ENCODE measurements at places on chromosomes 2 and 18. TPM values are rescaled to one million over a fixed set of nuclear protein-coding genes. Genes with fewer than 3 reads are reported as not detected.

SKA1 gene
- total RNA-seq = 48.9 TPM

DNA sequence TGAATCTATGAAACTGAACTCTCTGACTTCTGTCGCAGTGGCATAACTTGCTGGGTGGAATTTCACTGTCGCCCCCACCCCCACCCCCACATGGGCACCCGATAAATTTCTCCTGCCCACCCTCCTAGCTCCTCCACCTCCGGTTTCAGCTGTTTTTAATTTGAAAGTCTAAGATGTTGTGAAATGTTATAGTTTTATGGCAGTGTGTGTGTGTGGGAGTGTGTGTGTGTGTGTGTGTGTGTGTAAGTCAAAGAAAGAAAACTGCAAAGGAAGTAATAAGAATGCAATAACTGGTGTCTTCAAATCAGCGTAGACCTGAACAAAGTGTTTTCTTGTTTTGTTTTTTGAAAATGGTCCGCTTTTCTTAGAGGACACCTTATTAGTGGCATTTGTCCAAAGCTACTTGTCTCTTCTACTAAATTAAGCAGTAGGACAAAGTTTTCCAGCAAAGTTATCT lies 388 bp downstream of the DTNA start:
- H3K36me3 ChIP-seq = no peaks in the 10 kb centered on the region
- H3K27me3 ChIP-seq = no peaks in the 10 kb centered on the region
- DNase-seq = no peak
- no peaks in the 10 kb centered on the region for H3K4me1 ChIP-seq
- H3K27ac ChIP-seq = no peak overlapping the region

- no peak for DNase-seq
- no peak overlapping the region for H3K4me3 ChIP-seq
- H3K27me3 ChIP-seq = no peaks in the 10 kb centered on the region
- no peaks in the 10 kb centered on the region for H3K36me3 ChIP-seq
These were observed 178.8 kb upstream of the CHST9 start for GRCh38 chr18:27363872-27364271.

SH2D6 gene
- 0.61 TPM for total RNA-seq

- no peaks in the 10 kb centered on the region for H3K36me3 ChIP-seq
- no peak overlapping the region for H3K27ac ChIP-seq
- DNase-seq = peak; percentile 86
- no peaks in the 10 kb centered on the region for H3K4me1 ChIP-seq
These were observed 28.9 kb downstream of the IL1R2 start for GRCh38 chr2:102020596-102021170.

SERPINB13 gene
- total RNA-seq = not detected

- DNase-seq = no peak
- no peak overlapping the region for H3K27ac ChIP-seq
- H3K36me3 ChIP-seq = no peaks in the 10 kb centered on the region
- H3K4me1 ChIP-seq = no peaks in the 10 kb centered on the region
These were observed 292.6 kb upstream of the CYRIA start for GRCh38 chr2:16958266-16958665.

- H3K4me3 ChIP-seq = peak overlapping the region; percentile 89
- H3K36me3 ChIP-seq = peaks cover 8% of the 10 kb centered on the region
- H3K27me3 ChIP-seq = no peaks in the 10 kb centered on the region
- no peak for DNase-seq
These were observed 2.4 kb downstream of the FBXO11 start for GRCh38 chr2:47903781-47904490.

HTR2B gene
- not detected for total RNA-seq

DNA sequence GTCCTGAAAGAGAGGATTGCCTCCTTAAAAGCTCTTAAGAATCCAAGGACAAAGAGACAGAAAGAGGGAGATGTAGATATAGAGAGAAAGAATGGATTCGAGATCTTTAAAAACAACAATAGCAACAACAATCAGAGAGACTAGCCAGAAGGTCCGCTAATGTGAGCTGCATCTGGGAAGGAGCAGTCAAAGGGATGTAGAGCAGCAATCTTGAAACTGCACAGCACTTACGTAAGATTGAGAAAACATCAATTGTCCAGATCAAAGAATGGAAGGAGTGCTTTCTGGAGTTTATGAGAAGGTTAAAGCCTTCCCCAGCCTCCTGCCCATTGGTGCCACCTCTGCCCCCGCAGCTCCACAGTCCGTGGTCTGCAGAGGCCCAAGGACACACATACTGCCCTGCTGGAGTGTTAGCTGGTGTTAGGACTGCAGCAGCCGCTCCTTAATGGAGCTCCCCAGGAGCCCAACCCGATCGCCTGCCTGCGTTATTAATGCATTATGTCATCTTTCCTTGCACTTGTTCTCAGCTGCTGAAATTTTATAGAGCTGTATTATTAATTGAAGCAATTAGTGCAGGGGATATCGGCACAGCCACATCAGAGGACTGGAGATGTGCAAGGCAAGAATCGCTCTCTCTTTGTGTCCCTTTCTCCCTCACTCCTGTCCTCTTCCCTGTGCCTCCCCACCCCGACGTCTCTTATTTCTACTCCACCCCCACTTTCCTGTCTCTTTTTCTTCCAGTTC lies 94.2 kb upstream of the STPG4 start:
- no peaks in the 10 kb centered on the region for H3K36me3 ChIP-seq
- H3K27ac ChIP-seq = no peak overlapping the region
- no peak overlapping the region for H3K4me3 ChIP-seq

DNA sequence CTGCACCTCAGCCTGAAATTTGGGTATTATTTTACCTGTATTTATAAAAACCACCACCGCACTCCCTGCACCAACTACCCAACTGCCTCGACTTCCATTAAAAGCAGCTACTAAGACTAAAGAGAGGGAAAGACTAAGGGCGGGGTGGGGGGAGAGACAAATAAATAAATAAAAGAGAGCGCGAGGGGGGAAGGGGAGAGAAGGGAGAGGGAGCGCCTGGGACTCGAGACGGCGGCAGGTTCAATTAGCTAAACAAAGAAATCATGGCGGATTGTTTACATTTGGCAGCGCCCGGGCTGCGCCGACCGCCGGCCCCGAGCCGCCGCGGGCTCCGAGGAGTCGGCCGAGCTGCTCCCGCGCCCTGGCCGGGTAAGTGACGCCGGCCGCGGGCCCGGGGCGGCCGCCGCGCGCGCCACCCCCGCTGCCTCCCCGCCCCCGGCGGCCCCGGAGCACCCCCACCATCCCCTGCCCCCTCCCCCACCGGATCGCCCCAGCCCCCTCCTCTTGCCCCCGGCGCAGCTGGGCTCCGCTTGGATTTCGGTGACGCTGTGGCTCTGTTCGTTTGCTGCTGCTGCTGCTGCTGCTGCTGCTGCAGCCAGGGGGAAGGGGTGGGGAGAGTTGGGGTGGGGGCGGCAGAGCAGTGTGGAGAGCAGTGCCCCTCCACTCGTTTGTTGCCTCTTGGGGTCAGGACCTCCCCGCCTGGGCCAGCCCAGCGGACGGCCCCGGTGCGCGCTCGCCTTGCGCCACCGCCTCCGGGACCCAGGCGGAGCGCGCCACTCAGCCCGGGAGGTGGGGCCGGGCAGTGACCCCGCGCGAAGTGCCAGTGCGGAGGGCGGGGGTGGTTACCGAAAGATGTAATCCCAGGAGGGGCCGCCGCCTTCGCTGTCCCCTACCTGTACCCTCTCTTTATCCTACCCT lies 187.2 kb upstream of the FANCL start:
- peak overlapping the region; percentile 67 for H3K4me3 ChIP-seq
- H3K27me3 ChIP-seq = peaks cover 47% of the 10 kb centered on the region
- H3K36me3 ChIP-seq = no peaks in the 10 kb centered on the region
- H3K4me1 ChIP-seq = peaks cover 10% of the 10 kb centered on the region
- H3K27ac ChIP-seq = no peak overlapping the region

GRCh38 chr2:151637271-151637781 lies 97.0 kb downstream of the NEB start:
- peak; percentile 87 for DNase-seq
- H3K27ac ChIP-seq = peak overlapping the region; percentile 93
- no peaks in the 10 kb centered on the region for H3K27me3 ChIP-seq
- H3K36me3 ChIP-seq = peaks cover 8% of the 10 kb centered on the region

SERPINB10 gene
- total RNA-seq = not detected

GRCh38 chr2:138079976-138080375 lies 115.7 kb downstream of the HNMT start:
- H3K27me3 ChIP-seq = no peaks in the 10 kb centered on the region
- no peak for DNase-seq
- H3K4me3 ChIP-seq = no peak overlapping the region
- no peak overlapping the region for H3K27ac ChIP-seq
- no peaks in the 10 kb centered on the region for H3K36me3 ChIP-seq

PFN4 gene
- 0.26 TPM for total RNA-seq

DNA sequence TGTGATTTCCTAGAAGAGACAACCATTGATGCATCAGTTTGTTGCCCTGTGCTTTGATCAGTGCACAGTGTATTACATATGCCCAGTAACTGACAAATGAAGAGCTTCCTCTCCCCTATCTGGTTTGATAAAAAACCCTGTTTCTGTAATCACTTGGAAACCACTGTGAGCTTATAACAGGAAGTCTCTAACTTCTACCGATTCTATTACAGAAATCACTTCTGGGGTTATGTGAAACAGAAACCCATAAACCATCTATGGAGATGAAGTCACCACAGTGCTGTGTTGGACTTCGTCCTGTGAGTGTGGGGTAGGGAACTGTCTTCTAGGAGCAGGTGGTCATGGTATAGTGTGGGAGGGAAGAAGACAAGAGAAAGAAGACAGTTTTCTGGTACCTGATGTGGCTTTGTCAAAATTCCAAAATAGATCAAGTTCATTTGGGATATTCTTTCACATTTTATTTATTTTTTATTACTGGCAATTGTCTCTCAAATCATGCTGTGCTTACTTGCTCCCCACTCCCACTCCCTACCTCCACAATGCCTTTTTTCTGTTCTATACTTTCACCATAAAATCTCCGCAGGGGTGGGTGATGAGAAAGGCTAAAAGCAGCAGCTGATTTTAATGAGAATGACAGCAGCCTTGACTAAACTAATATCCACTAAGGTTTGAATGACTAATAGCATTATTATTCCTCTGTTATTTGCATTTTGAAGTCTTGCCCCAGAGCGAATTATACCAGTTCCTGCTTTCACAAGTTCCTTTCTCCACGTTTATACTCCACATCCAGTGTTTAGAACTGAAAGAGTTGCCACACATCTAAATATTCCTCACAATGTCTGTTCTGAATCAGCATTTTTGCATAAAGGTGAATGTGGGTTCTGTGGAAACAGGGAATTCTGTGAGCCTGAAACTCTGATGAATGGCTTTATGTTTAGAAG lies 41.7 kb upstream of the RND3 start:
- H3K4me3 ChIP-seq = no peak overlapping the region
- no peaks in the 10 kb centered on the region for H3K36me3 ChIP-seq
- H3K27ac ChIP-seq = no peak overlapping the region
- no peak for DNase-seq
- H3K4me1 ChIP-seq = no peaks in the 10 kb centered on the region

- no peaks in the 10 kb centered on the region for H3K4me1 ChIP-seq
- H3K4me3 ChIP-seq = no peak overlapping the region
- no peaks in the 10 kb centered on the region for H3K36me3 ChIP-seq
- no peak for DNase-seq
These were observed 719.7 kb upstream of the ID2 start for GRCh38 chr2:7962161-7962560.

GRCh38 chr2:231299267-231299666 lies 96.2 kb upstream of the B3GNT7 start:
- no peak overlapping the region for H3K4me3 ChIP-seq
- H3K27me3 ChIP-seq = peaks cover 4% of the 10 kb centered on the region
- no peak overlapping the region for H3K27ac ChIP-seq
- no peak for DNase-seq

CCDC102B gene
- 1.7 TPM for total RNA-seq

GRCh38 chr2:54386585-54386984 lies 69.5 kb upstream of the SPTBN1 start:
- H3K27me3 ChIP-seq = peaks cover 7% of the 10 kb centered on the region
- no peaks in the 10 kb centered on the region for H3K4me1 ChIP-seq
- H3K4me3 ChIP-seq = no peak overlapping the region
- H3K27ac ChIP-seq = no peak overlapping the region

TANC1 gene
- total RNA-seq = 0.55 TPM

DNA sequence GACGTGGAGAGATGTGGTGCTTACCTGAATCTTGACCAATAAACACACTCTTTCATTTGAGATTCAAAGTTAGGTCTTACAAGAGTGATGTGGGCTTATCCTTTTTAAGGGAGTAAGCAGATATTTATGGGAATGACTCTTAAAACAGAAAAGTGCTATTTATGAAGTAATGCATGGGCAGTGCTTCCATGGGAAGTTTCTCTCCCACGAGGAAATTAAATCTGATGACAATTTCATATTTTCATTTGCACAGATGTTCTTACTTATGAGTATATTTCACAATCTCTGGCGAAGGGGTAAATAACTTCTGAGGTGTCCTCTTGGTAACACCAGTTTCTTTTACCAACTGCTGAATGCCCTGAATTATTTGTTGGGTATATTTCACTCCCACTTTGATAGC lies 21.0 kb downstream of the PNPT1 start:
- H3K27me3 ChIP-seq = no peaks in the 10 kb centered on the region
- no peak overlapping the region for H3K4me3 ChIP-seq
- H3K27ac ChIP-seq = no peak overlapping the region

DNA sequence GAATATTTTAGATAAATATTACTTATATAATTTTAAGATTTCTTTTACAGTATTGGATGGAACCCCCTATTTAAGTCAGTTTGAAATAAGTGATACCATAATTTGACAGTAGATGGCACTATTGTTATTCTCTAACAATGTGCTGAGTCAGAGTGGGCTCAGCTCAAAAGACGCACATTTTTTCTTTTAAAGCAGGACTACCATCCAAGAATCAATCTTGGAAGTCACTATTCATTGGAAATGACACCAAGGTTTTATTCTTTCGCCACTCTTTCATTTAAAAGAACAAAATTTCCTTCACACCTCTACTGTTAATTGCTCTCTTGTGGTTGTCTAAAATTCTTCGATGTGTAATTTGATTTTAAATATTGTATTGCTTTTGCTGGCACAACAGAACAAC lies 32.6 kb upstream of the SPAG16 start:
- DNase-seq = no peak
- no peak overlapping the region for H3K27ac ChIP-seq
- H3K4me3 ChIP-seq = no peak overlapping the region
- no peaks in the 10 kb centered on the region for H3K27me3 ChIP-seq

GRCh38 chr2:183035298-183035953 lies 2.8 kb downstream of the NCKAP1 start:
- no peak overlapping the region for H3K4me3 ChIP-seq
- peaks cover 56% of the 10 kb centered on the region for H3K27me3 ChIP-seq
- no peak for DNase-seq

DNA sequence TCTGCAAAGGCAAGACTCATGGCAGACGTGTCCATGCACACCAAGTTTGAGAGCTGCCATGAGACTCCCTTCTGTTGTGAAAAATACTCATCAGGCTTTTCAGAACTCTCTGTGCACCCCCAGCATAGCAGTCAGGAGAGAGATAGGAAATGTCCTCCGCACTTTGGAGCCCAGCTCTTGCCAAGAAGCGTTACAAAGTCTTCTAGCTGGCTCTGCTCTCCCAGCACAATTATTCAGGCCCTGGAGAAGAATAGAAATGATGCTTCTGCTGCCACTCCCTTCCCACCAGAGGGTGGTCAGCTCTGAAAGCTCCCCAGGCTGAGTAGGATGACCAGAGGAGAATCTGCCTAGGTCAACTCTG lies 594.4 kb upstream of the ID2 start:
- H3K27me3 ChIP-seq = peaks cover 3% of the 10 kb centered on the region
- H3K4me1 ChIP-seq = no peaks in the 10 kb centered on the region
- H3K36me3 ChIP-seq = no peaks in the 10 kb centered on the region
